Trophoblast cell (in vitro differentiated cells and primary cell): ENCODE measurements at places on chromosomes 16 and 17.
A peak's percentile ranks its signal among the peaks of the same experiment; 100 is the strongest.

GRCh38 chr17:2034806-2035540 lies 5.0 kb downstream of the DPH1 start:
- DNase-seq = no peak
- H3K4me3 ChIP-seq = no peak overlapping the region
- H3K4me1 ChIP-seq = peaks cover 3% of the 10 kb centered on the region
- H3K27me3 ChIP-seq = no peaks in the 10 kb centered on the region
- H3K27ac ChIP-seq = no peak overlapping the region
- peaks cover 7% of the 10 kb centered on the region for H3K36me3 ChIP-seq

GRCh38 chr17:75232786-75233185 lies 27.3 kb downstream of the NUP85 start:
- no peak overlapping the region for H3K27ac ChIP-seq
- no peak overlapping the region for H3K4me3 ChIP-seq
- H3K36me3 ChIP-seq = peaks cover 70% of the 10 kb centered on the region
- no peaks in the 10 kb centered on the region for H3K4me1 ChIP-seq
- DNase-seq = no peak

GRCh38 chr16:53626811-53627210 lies 76.8 kb downstream of the RPGRIP1L start:
- H3K27me3 ChIP-seq = no peaks in the 10 kb centered on the region
- H3K27ac ChIP-seq = no peak overlapping the region

DNA sequence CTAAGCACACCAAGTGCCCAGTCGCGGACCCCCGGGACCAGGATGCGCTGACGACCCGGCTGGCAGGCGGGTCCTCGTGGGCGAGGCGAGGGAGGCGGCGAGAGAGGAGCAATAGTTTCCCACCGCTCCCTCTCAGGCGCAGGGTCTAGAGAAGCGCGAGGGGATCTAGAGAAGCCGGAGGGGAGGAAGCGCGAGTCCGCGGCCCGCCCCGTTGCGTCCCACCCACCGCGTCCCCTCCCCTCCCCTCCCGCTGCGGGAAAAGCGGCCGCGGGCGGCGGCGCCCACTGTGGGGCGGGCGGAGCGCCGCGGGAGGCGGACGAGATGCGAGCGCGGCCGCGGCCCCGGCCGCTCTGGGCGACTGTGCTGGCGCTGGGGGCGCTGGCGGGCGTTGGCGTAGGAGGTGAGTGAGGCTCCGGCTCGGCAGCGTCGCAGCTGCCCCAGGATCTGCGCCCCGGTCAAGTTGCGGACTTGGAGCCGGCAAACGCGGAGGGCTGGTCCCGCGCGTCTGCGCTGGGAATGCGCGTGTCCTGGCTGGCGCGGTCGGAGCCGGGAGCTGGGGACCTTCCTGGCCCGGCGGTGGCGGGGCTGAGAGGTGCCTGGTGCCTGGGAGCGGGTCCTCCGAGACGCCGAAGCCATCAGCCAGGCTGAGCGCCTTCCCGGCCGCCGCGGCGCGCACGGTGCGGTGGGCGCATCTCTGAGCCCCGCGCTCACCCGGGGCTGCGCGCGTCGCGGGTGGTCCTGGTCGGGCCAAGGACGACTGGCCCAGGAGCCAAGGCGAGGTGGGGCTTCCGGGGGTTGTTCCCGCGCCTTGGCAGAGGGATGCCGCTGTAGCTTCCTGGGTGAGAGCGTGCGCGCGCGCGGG lies at the start of gene ITGB3:
ITGB3 (plus strand) TSS at position 287 of the 862 bp plus-strand sequence; CDS start at position 322, 35 bp downstream.
- peaks cover 9% of the 10 kb centered on the region for H3K4me1 ChIP-seq
- no peaks in the 10 kb centered on the region for H3K36me3 ChIP-seq
- DNase-seq = peak; percentile 69
- H3K4me3 ChIP-seq = peak within 1 kb of the TSS; percentile 79

- H3K36me3 ChIP-seq = no peaks in the 10 kb centered on the region
- peak overlapping the region; percentile 99 for H3K27ac ChIP-seq
- DNase-seq = no peak
- H3K4me3 ChIP-seq = no peak overlapping the region
Measured at GRCh38 chr17:4475463-4475862, 23.2 kb upstream of the SPNS2 start.

DNA sequence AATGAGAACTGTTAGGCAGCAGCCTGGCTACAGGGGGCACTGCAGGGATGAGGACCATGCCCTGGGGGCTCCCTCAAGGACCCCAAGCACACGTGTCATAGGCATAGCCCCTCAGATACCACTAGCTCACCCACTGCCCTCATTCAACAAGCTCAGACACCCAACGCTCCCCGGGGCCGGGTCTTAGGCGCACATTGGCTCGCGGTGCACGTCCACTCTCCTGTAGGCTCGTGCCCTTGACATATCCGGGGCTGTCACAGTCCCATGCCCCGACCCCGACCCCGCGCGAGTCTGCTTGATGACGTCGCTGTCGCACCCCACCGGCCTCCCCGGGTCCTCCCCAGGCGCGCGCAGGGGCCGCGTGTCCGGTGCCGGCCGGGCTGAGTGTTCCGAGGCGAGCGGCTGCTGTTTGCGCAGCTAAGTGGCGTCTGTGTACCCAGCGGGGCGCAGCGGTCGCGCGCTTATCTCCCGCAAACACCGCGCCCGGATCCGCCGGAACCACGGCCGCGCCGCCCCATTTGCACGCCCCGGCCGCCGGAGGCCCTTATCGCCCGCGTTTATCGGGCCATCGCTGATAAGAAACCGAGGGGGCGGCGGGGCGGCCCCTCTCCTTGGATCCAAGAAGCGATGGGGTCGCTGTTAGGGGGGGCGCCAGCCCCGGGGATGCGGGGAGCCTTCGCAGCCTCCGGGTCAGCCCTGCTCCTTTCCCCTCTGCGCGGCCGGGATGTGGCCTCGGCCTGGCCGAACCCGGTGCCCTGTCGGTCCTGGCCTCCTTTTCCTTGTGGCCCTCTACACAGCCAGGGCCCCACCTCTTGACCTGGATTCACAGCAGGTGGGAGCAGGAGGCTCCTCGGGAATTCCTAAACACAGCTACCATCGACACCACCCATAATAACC lies 20.7 kb upstream of the NAGS start:
- H3K4me3 ChIP-seq = peak overlapping the region; percentile 58
- DNase-seq = no peak
- H3K36me3 ChIP-seq = no peaks in the 10 kb centered on the region
- H3K27me3 ChIP-seq = peaks cover 21% of the 10 kb centered on the region
- H3K4me1 ChIP-seq = peaks cover 9% of the 10 kb centered on the region
- H3K27ac ChIP-seq = no peak overlapping the region

- no peak for DNase-seq
- H3K27ac ChIP-seq = no peak overlapping the region
- no peaks in the 10 kb centered on the region for H3K4me1 ChIP-seq
- no peaks in the 10 kb centered on the region for H3K27me3 ChIP-seq
Measured at GRCh38 chr16:15464401-15465186, 30.2 kb downstream of the BMERB1 start.

DNA sequence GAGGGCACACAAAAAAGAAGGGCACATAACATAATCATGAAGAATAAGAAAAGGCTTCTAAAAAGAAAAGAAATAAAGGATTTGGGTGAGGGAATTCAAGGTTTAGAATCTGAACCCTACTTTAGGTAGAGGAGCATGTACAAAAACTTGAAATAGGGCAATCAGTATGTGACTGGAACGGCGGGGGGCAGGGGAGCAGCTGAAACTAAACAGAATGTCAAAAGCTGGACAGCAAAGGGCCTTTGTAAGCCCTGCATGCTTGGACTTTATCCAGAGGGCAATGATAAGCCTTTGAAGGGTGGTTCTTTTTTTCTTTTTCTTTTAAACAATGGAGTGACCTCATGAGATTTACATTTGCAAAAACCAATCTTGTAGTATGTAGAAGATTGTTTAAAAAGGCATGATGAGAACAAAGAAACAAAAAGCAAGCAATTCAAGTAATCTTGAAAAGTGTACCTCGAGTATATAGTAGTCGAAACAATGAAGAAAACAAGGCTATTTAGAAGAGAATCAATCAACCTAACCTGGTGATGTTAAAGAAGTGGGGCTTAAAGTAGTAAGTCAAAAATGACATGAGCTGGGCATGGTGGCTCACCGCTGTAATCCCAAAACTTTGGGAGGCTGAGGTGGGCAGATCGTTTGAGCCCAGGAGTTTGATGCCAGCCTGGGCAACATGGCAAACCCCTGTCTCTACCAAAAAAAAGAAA lies 46.7 kb upstream of the ANKFY1 start:
- DNase-seq = no peak
- no peaks in the 10 kb centered on the region for H3K4me1 ChIP-seq
- H3K27me3 ChIP-seq = no peaks in the 10 kb centered on the region
- no peak overlapping the region for H3K27ac ChIP-seq
- H3K4me3 ChIP-seq = no peak overlapping the region
- peaks cover 8% of the 10 kb centered on the region for H3K36me3 ChIP-seq

DNA sequence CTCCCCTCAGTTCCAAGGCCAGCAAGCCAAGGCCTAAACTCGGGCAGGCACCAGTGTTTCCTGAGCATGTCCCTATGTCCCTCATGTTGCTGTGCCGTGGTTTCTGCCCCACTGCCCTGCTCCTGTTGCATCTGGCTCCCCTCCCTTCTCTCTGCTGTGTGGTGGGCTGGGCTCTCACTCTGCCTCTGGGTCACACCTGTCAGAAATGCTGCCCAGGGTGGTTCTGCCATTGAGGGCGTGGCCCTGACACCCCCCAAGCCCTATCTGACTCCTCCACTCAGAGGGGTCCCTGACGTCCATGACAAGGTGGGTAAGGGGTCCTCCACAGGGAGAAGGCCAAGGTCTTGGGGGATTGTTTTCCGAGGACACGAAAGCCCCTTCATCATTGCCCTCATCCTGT lies 9.2 kb upstream of the ITGA3 start:
- no peaks in the 10 kb centered on the region for H3K27me3 ChIP-seq
- no peak overlapping the region for H3K27ac ChIP-seq
- peaks cover 30% of the 10 kb centered on the region for H3K4me1 ChIP-seq
- no peak for DNase-seq

DNA sequence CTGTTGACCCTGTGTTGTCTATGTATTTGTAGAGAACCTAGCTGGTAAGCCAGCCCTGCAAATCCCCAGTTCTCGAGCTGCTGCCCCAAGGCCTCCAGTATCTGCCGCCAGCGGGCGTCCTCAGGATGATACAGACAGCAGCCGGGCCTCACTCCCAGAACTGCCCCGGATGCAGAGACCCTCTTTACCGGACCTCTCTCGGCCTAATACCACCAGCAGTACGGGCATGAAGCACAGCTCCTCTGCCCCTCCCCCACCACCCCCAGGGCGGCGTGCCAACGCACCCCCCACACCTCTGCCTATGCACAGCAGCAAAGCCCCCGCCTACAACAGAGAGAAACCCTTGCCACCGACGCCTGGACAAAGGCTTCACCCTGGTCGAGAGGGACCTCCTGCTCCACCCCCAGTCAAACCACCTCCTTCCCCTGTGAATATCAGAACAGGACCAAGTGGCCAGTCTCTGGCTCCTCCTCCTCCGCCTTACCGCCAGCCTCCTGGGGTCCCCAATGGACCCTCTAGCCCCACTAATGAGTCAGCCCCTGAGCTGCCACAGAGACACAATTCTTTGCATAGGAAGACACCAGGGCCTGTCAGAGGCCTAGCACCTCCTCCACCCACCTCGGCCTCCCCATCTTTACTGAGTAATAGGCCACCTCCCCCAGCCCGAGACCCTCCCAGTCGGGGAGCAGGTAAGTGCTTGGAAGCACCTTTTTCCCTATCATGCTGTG lies 23.1 kb upstream of the CDC6 start:
- no peak overlapping the region for H3K27ac ChIP-seq
- no peak for DNase-seq
- no peak overlapping the region for H3K4me3 ChIP-seq
- H3K27me3 ChIP-seq = no peaks in the 10 kb centered on the region
- peaks cover 46% of the 10 kb centered on the region for H3K36me3 ChIP-seq
- no peaks in the 10 kb centered on the region for H3K4me1 ChIP-seq

- H3K27me3 ChIP-seq = no peaks in the 10 kb centered on the region
- no peak overlapping the region for H3K27ac ChIP-seq
- no peak overlapping the region for H3K4me3 ChIP-seq
- no peak for DNase-seq
Measured at GRCh38 chr16:67923414-67924116, 8.1 kb downstream of the CTRL start.

GRCh38 chr16:75304521-75305363 lies 53.3 kb upstream of the BCAR1 start:
- peaks cover 9% of the 10 kb centered on the region for H3K36me3 ChIP-seq
- H3K4me3 ChIP-seq = no peak overlapping the region
- H3K27me3 ChIP-seq = no peaks in the 10 kb centered on the region
- DNase-seq = peak; percentile 95
- H3K27ac ChIP-seq = peak overlapping the region; percentile 89

GRCh38 chr16:24736758-24737157 lies 7.3 kb downstream of the TNRC6A start:
- DNase-seq = no peak
- H3K36me3 ChIP-seq = peaks cover 15% of the 10 kb centered on the region
- H3K27me3 ChIP-seq = no peaks in the 10 kb centered on the region
- no peak overlapping the region for H3K4me3 ChIP-seq

DNA sequence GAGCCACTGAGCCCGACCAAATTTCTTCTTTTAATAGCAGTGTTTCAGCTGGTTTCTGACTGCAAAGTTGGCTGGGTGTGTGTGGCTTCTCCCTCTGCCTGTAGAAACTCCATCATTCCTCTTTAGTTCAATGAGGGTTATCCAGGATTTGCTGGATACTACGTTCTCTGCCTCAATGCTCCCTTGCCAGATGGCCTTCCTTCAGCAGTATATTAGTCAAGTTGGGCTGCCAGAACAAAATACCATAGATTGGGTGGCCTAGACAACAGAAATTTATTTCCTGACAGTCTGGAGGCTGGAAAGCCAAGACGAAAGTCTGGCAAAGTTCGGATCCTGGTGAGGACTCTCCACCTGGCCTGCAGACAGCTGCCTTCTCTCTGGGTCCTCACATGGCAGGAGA lies 103.7 kb downstream of the NOG start:
- H3K27ac ChIP-seq = no peak overlapping the region
- H3K4me1 ChIP-seq = peaks cover 20% of the 10 kb centered on the region
- H3K4me3 ChIP-seq = no peak overlapping the region
- no peaks in the 10 kb centered on the region for H3K27me3 ChIP-seq

GRCh38 chr16:68910051-68910450 lies 66.7 kb downstream of the TANGO6 start:
- peak; percentile 62 for DNase-seq
- H3K4me1 ChIP-seq = no peaks in the 10 kb centered on the region
- H3K4me3 ChIP-seq = no peak overlapping the region
- H3K27ac ChIP-seq = no peak overlapping the region
- H3K27me3 ChIP-seq = no peaks in the 10 kb centered on the region

DNA sequence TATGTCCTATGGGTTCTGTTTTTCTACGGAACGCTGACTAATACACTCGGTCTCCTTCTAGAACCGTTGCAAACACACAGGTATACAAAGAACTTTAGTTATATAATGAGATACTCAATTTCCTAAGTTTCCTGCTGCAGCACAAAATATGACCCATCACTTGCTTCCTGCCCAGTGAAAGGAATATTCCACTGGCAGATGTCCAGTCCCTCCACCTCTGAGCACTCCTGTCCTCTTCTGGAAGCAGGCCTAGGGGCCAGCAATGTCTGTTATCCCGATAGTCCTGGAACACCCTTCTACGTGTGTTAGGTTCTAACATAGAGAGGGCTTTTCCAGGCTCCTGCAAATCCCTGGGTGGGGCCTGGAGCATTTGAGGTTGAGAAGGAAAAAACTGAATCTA lies 32.7 kb downstream of the ADAMTS18 start:
- H3K36me3 ChIP-seq = peaks cover 8% of the 10 kb centered on the region
- H3K27me3 ChIP-seq = no peaks in the 10 kb centered on the region
- no peak overlapping the region for H3K4me3 ChIP-seq
- H3K4me1 ChIP-seq = peaks cover 15% of the 10 kb centered on the region
- no peak overlapping the region for H3K27ac ChIP-seq
- DNase-seq = no peak
